ENCODE measurements at places on chromosomes 16 and 17.
A peak's percentile ranks its signal among the peaks of the same experiment; 100 is the strongest.

DNA sequence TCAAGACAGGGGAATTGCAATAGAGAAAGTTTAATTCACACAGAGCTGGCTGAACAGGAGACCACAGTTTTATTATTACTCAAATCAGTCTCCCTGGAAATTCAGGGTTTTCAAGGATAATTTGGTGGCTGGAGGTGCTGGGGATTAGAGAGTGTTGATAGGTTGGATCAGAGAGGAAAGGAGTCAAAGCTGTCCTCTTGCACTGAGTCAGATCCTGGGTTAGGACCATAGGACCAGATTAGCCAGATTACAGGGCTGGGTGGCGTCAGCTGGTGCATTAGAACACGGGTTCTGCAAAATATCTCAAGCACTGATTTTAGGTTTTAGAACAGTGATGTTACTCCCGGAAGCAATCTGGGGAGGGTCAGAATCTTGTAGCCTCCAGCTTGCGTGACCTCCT, 1.8 kb upstream of the NSMCE1 start:
- DNase-seq = no peak

GRCh38 chr16:68707340-68708152, 29.5 kb upstream of the CDH1 start:
- no peak for DNase-seq

DNA sequence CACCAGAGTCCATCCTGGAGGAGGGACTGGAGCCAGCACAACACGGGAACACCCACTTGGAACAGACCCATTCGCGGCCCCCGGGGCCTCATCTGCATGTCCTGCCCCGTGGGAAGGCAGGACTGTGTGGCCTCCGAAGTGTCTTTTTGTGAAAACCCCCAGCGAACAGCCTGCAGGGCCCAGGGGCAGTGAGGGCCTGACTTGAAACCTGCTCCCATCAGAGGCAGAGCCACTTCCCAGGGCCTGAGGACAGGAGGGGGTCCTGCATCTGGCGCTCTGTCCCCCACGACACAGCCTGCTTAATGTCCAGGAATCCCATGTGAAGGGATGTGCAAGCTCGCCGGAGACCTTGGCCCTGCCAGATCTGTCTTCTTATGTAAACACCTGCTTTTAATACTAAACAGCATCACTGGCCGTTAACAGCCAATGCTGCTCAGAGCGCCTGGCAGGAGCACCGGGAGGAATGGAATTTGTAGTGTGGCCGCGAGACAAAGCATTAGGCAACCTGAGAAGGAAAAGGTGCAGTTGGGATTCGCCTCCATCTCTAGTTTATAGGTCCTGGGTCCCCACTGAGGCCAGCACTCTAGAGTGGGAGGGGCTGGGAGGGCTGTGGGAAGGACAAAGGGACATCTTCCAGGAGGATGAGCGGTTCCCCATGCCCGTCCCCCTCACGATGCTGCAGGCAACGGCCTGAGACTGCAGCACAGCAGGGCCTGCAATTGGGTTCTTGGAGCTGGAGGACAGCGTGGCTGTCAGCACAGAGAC, 9.6 kb upstream of the EVPL start:
- no peak for DNase-seq

GRCh38 chr16:48057048-48057447, 98.7 kb downstream of the ABCC12 start:
- no peak for DNase-seq

DNA sequence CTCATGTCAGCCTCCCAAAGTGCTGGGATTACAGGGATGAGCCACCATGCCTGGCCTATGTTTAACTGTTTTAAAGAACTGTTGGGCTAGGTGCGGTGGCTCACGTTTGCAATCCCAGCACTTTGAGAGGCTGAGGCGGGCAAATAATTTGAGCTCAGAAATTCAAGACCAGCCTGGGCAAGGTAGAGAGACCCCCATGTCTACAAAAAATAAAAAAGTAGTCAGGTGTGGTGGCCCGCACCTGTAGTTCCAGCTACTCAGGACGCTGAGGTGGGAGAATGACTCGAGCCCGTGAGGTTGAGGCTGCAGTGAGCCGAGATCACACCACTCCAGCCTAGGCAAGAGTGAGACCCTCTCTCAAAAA, 1.9 kb upstream of the ITGAL start:
- no peak for DNase-seq

GRCh38 chr16:20393801-20394577, 10.5 kb downstream of the PDILT start:
- DNase-seq = no peak

DNA sequence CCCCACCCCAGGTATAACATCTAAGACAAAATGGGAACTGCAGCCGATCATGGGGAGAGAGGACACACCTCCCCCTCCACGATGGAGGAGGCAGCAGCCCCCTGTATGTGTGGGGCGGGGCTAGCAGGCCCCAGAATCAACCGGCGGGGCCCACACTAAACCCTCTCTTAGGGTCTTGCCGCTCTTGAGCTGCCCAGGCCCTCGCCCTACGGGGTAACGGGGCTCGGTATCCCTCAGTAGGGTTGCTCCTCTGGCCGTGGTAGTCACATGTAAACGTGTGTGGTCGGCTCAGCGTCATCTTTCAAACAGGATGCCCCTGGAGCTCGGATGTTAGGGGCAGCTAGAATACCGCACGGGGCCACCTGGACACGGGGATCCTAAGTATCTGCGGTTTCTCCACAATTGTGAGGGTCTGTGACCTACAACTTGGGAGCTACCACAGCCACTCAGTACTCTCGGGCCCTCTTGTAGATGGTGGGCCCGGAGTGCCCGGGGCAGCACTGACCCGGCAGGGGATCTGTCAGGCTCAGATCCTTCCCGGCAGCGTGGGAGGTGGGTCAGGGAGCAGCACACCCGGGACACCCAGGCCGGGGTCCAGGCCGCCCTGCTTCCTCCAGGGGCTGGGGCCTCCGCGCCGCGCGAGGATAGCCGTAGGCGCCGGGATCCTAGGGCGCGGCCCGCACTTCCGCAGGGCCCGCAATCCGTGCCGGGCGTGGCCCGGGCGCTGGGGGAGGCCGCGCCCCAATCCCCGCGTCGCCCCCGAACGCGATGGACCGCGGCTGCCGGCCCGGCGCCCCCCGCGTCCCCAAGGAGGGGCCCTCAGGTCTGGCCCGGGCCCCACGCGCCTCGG, 781 bp downstream of the ARHGDIA start:
- peak; percentile 36 for DNase-seq

DNA sequence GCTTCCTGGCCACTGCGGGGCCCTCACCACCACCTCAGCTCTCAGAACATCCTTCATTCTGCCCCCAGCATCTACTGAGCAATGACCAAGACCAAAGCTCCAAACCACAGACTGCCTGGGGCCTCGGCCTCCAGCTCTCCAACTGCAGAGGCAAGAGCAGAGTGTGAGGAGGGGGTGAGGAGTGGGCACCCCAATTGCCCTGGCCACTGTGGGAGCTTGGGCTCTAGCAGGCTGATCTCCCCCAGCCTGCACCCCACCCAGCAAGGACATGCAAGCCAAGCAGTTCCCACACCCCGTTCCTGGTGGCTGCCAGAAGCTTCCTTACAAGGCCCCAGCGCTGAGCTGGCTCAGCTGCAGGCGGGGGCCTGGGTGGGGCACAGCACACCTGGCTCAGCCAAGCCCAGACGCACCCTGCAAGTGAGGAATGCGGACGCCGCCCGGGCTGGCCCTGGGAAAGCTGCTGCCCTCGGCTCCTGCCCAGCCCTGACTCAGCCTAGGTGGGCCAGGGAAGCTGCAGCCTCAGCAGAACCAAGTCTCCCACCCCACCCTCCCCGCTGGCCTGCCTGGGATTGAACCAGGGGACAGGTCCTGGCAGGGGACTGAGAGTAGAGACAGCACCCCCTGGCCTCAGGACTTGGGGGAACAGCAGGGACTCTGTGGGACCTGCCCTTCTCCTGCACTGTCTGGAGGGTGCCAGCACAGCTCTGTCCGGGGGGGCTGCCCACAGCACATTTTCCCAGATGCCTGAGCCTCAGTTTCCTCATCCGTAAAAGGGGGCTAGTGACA, 29.7 kb upstream of the KRT17 start:
- DNase-seq = no peak

DNA sequence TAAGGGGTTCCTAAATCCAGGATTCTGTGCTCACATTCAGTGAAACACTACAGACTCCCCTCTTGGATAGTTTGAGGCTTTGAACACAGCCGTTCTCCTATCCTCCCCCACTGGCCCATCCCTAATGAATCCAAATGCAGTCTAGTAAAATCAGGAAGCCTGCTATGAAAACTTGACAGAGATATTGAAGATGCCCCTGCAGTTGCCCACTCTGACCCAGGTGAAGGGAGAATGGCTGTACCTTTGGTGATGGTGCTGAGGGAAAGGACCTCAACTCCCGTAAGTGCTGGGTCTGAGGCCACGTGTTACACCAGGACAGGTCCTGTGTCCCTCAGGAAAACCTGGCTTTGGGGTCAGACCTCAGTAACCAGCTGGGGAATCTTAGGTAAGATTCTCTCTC, 54.4 kb downstream of the SF3B3 start:
- no peak for DNase-seq

DNA sequence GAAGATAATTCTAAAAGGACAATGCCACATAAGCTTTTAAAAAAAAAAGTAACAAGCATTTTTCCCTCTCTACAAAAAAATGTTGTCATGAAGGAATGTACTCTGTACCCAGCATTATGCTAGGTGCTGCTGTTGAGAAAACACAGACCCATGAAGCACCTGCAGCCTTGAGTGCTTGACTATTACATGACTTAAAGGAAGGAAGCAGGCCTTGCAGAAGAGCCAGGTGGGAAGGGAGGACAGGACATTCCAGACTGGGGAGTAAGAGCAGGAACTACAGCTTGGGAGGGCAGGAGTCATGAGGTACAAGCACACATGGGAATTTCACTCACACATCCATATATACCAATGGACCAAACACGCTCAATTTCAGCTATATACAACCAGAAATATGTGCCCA, 3.8 kb downstream of the MYO1D start:
- no peak for DNase-seq

- DNase-seq = no peak
Observed at GRCh38 chr16:28204204-28204603, 7.6 kb downstream of the XPO6 start.

GRCh38 chr17:41592601-41593305, 6.1 kb upstream of the KRT14 start:
- no peak for DNase-seq

DNA sequence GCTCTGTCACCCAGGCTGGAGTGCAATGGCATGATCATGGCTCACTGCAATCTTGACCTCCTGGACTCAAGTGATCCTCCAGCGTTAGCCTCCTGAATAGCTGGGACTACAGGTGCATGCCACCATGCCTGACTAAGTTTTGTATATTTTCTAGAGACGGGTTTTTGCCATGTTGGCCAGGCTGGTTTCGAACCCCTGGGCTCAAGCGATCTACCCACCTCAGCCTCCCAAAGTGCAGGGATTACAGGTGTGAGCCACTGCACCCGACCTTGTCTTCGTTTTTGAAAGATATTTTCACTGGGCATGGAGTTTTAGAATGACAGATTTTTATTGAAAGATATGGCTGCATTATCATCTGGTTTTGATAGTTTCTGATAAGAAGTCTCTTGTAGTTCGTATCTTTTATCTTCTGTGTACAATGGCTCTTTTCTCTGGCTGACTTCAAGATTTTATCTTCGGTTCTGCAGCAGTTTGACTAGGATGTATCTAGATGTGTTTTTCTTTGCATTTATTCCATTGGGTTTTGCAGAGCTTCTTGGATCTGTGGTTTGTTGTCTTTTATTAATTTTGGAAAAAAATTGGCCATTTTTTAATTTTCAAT, 14.6 kb downstream of the ADGRG5 start:
- no peak for DNase-seq

DNA sequence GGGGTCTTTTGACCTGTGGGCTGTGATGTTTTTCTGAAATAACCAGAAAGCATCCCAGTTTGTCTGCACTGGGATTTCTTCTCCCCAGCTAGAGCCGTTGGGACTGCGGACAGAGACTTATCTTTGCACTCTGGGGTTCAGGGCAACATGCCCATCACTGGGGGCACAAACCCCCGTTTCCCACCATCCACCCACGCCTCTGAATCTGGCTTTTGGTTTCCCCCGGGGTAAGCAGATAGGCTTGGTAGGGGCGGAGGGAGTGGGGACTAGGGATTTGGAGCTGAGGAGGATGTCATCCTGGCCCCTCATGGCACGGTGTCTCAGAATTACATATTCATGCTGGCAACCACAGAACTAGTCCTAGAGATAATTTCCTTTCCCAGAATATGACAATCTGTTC, 68.6 kb downstream of the CCDC182 start:
- no peak for DNase-seq

DNA sequence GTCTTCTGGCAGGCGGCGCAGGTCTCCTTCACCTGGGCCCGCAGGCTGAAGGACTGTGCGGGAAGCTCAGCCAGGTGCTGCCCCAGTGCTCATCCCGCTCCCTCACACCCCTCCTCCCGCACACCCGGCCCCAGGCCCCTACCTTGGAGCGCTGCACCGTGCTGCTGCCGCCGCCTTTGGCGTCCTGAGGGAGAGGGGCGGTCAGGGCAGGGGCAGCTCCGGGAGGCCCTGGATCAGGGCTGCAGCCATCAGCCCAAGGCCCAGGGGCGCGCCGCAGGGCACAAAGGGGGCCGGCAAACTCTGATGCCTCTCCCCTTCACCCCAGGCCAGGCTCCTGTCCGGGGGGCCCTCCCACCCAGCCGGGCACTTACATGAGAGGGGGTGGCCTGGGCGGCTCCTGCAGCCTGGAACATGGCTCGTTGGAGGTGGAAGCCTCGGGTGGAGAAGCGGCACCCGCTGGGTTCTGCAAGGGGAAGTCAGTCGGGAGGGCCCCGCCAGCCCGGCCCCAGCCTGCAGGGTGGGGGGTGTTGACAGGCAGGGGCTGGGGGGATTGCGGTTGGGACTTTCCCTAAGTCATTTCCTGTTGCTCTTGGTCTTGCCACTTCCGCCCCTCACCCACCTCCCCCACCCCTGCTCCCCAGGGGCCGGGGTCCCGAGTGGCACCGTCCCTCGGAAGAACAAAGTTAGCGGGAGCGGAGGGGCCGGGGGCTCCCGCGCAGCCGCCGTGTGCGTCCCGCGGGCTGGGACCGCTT, 863 bp downstream of the LIMD2 start:
- DNase-seq = peak; percentile 92

DNA sequence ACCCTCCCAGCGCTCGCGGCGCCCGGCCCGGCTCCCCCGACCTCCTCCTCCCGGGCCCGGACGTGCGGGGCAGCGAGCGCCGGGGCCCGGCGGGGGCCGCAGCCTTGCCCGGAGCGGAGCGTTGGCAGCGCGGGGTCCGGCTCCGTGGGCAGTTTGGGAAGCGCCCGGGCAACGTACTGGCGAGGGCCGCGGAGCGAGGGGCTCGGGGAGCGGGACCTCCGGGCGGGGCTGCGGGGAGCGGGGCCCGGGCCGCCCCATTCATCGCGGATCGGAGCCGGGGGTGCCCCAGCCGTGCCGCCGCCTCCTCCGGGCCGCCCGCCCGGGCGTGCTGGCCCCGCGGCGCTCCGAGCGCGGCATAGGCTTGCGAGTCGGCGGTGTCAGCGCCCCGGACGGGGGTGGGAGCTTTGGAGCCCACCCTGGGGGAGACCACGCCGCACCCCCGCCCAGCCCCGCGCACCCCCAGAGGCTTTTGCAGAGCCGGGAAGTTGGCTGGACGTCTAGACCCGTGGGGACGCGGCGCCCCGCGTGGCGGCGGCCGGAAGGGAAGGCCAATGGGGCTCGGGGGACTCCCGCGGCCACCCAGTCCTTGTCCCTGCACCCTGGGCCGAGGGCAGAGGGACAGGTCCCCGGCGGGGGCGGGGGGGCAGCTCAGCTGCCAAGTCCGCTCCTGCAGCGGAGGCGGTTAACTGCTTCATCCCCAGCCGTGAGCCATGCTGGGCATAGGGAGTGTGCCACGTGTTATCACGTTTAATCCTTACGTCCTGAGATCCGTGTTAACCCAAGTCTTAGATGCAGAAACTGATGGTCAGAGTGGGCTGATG, 852 bp downstream of the ZNF469 start:
- DNase-seq = no peak

- DNase-seq = no peak
Observed at GRCh38 chr17:6596081-6596480, 39.7 kb upstream of the PITPNM3 start.

Data from CD4-positive, alpha-beta T cell treated with Interleukin-15 for 4 hours (primary cell).